NCI-H2029 (cell line): ENCODE measurements at places on chromosomes 16 and 17.
A peak's percentile ranks its signal among the peaks of the same experiment; 100 is the strongest.

GRCh38 chr17:59766491-59766890 is 59.0 kb downstream of the VMP1 start:
- no peak for DNase-seq

DNA sequence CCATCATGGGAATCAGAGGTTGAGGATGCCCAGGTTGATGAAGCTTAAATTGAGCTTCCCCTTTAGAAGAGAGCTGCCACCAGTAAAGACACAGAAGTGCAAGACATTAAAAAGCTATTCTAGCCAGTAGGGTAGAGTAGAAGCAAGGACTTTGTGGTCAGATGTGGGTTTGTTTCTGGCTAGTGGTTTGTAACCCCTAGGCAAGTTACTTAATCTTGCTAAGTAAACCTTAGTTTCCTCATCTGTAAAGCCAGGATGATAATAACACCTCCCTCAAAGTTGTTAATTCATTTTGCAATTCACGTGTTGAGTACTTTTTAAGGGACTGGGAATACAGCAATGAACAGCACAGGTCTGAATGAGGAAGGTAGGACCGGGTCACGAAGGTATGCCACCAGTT is 3.6 kb downstream of the SNTB2 start:
- no peak for DNase-seq

DNA sequence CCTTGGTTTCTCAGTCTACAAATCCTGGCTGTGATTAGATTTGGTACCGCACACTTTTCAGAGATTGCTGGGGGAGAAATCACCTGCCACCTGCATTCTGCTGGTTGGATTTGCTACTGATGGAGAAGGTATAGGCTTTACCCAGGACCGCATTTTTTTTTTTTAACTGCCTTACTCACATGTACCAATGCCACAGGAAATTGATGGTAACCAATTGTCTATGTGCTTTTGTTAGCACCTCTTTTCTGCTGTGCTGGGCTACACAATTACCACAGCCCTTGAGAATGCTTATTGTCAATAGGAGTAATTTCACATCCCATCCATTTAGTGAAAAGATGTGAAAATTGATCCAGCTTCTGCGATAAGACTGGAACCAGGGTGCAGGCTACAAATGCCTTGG is 74.4 kb upstream of the TANC2 start:
- no peak for DNase-seq

GRCh38 chr17:43315369-43315768 is 81.6 kb upstream of the RNU2-1 start:
- no peak for DNase-seq

GRCh38 chr17:56119191-56119590 is 34.1 kb upstream of the ANKFN1 start:
- no peak for DNase-seq

GRCh38 chr16:17544785-17545184 is 74.0 kb upstream of the XYLT1 start:
- DNase-seq: no peak

DNA sequence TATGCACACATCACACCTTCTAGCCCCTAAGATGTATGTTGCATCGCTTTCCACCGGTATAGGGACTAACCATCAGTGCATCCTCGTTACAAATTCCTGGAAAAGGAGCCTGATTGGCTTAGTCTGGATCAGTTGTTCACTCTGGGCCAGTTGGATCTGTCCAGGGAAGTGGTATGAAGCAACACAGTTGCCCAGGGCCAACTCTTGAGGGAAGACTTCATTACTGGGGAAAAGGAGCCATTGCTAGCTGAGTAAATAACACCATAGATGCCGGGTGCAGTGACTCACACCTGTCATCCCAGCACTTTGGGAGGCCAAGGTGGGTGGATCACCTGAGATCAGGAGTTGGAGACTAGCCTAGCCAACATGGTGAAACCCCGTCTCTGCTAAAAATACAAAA is 275.2 kb upstream of the RBFOX1 start:
- no peak for DNase-seq

- DNase-seq: no peak
Measured at GRCh38 chr17:33873201-33873617, 381.9 kb upstream of the CCL2 start.

DNA sequence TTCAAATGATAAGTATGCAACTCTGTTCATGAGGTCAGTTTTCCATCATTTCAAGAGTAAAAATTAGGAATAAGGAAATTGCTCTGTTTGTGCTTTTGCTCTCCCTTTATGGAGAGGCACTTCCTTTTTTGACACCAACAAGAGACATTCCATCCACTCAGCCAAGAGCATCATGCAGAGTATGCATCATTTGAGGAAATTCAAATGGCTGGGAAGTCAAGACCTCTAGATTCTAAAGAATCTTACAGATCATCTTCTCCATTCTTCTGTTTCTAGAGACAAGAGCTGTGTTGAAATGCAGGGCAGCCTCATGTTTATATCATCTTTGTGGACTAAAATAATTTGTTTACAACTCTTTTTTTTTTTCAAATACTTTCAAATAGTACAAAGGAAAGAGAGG is 669.4 kb downstream of the CDH11 start:
- DNase-seq: no peak

DNA sequence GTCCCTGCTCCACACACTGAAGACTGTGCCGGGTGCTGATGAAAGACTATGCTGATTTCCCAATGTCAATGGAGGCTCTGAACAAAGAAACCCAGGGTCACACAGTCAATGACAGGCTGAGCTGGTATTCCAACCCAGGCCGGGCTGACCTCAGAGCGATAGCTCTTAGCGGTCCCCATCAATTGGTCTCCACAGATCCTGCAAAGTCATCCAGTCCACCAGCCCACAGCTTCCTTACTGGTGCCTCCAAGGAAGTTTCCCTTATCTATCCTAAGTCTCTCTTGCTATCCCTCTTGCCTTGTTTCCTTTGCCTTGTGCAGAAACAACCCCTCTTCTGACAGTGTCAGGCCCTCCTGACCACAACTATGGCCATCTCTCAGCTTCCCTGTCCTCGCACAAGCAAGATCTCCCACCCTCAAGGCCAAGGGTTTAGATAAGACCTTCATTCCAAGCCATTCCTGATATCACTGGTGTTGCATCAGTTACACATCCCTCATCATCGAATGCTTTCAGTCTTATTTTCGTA is 52.7 kb upstream of the KSR1 start:
- no peak for DNase-seq

DNA sequence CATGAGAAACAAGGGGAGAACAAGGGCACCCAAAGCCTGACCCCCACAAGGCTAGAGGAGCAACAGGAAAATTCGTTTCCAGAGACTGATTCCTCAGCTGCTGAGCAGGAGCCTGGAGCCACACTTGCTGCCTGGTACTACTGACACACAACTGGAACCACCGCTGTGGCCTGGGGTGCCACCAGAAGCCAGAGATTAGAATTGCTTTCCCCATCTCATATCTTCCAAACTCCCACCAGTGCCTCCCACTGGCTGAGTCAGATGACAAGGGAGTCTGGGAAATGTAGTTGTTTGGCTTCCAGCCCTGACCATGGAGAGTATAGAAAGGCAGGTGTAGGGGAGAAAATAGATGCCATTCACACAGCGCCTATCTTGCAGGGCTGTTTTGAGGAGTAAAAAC is 4.1 kb upstream of the TMEM11 start:
- DNase-seq: no peak

GRCh38 chr16:68155425-68155824 is 70.3 kb downstream of the NFATC3 start:
- no peak for DNase-seq

DNA sequence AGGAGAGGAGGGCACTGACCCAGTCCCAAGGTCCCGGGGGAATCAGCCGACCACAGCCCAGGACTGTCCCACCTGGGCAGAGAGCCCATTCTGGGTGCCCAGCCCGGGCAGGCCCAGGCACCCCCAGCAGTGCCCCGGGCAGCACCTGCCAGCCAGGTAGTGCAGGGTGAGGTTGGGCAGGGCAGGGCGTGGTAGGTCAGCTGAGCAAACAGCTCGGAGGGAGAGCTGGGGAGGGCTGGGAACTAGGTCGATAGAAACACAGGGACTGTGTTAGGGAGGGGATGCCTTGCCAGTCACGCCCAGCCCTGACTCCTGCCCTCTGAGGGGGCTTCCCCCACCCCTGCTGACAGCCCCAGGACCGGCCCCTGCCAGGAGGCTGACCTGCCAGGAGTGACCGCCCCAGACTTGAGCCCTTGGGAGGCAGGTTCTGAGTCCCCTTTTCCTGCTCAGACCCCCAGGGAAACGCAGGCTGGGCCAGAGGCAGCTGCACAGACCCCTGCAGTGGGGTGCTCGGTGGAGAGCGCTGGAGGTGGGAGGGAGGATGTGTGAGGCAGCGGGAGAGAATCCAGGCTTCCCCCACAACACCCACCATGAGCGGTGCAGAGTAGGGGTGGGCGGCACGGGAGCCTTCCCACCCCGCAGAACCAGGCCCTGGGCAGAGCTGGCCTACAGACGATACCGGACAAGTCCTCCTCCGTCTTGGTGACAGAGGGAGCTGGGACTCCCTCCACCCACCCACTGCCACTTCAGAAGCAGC is 4.7 kb downstream of the HS3ST6 start:
- peak; percentile 51 for DNase-seq

- no peak for DNase-seq
Measured at GRCh38 chr16:81516478-81517149, 72.0 kb downstream of the CMIP start.

GRCh38 chr17:8629371-8630226 is 926 bp downstream of the MYH10 start:
- no peak for DNase-seq

GRCh38 chr16:60432472-60432871 is 1603.8 kb downstream of the CDH8 start:
- no peak for DNase-seq

GRCh38 chr16:57848181-57848580 is 45.9 kb upstream of the KIFC3 start:
- no peak for DNase-seq

DNA sequence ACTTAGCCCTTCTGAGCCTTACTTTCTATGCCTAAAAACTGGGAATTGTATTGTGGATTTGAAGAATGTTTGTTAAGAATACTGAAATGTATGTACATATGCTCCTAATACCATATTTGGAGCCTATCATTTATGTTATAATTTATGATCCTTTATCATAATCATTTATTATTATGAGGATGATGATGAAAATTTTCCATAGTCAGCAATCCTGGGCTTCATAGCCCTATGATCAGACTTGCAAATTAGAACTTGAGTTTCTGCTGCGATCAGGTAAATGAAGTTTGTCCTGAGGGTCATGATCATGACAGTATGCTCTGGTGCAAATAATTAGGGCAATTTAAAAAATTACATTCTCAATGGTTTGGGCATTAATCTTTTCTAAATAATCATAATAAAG is 147.4 kb downstream of the CA10 start:
- DNase-seq: no peak

- no peak for DNase-seq
Measured at GRCh38 chr16:16864536-16864935, 485.6 kb downstream of the NPIPA7 start.

GRCh38 chr17:67993998-67994361 is 2.3 kb downstream of the C17orf58 start:
- DNase-seq: peak; percentile 26

GRCh38 chr17:7851438-7852261 is 3.2 kb upstream of the TMEM88 start:
- DNase-seq: peak; percentile 84

DNA sequence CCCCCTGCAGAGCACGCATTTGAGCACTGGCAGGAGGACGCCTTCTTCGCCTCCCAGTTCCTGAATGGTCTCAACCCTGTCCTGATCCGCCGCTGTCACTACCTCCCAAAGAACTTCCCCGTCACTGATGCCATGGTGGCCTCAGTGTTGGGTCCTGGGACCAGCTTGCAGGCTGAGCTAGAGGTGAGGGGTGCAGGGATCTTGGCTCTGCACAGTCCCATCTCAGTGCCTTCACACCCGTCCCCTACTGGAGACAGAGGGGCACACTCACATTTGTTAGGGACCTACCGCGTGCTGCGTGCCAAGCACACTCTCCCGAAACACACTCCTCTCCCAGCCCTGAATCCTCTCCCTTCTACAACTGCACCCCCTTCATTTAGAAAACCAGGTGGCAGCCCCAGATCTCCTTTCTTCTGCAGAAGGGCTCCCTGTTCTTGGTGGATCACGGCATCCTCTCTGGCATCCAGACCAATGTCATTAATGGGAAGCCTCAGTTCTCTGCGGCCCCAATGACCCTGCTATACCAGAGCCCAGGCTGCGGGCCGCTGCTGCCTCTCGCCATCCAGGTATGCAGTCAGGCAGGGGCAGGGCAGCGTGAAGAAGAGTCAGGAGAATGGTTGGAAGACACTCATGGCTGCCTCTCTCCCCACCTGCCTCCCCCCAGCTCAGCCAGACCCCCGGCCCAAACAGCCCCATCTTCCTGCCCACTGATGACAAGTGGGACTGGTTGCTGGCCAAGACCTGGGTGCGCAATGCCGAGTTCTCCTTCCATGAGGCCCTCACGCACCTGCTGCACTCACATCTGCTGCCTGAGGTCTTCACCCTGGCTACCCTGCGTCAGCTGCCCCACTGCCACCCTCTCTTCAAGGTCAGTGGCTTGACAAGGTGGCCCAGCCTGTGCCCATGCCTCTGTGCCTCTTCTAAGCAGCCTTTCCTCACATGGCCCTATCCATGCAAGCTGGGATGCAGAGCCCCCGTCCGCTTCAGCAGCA is 6.3 kb downstream of the ALOX15B start:
- no peak for DNase-seq

GRCh38 chr17:4364622-4365041 is 1.8 kb downstream of the UBE2G1 start:
- no peak for DNase-seq

GRCh38 chr16:69607674-69608073 is 41.9 kb downstream of the NFAT5 start:
- no peak for DNase-seq

DNA sequence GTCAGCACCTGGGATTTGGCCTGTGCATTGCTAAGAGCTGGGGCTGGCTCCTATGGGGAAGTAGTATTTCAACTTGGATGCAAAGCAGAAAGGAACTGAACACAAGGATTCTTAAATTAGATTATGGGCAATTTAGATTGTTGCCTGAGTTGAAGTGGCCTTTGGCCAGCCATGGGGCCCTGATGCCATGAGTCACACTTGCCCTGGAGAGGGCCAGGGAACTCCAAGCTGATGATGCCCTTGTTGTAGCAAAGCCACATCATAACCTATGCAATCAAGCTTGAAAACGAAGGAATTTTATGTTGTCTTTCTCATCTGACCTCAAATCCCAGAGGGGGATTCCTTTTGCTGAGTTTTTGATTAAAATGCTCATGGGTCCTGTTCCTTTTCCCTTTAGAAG is 3.9 kb upstream of the SPATA32 start:
- DNase-seq: no peak

DNA sequence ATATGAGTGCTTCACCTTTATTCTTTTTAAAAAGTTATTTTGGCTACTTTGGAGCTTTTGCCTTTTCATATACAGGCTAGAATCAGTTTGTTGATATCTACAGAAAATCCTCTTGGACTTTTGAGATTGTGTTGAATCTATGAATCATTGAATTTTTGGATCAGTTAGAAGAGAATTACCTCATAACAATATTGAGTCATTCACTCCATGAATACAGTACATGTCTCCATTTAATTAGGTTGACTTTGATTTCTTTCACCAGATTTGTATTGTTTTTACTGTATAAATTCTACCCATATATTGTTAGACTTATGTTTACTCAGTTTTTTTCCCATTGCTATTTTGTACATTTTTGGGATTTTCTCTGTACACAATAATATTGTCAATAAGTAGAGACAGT is 54.4 kb downstream of the TAOK1 start:
- DNase-seq: no peak
